ENCODE measurements at places on chromosomes 16 and 17.

- no peak for DNase-seq
These were observed 10.4 kb downstream of the MILR1 start for GRCh38 chr17:64459284-64459747.

- DNase-seq: no peak
These were observed 1253.7 kb upstream of the CDH8 start for GRCh38 chr16:63289834-63290460.

DNA sequence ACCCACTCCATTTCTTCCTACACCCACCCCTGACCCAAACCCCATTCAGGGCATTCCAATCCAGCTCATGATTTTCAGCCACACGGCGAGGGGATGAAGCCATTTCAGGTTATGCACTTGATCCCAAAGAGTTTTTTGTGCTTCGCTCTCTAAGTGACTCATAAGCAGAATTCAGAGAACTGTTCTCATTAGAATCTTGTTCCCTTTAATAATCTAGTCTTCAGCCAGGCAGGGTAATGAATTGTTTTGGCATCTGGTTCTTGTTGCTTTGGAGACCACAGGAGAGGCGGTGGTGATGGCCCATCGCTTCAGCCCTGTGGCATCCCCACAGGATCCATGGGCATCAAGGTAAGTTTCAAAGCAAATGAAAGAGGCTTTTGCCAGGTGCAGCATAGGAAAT lies 4.8 kb upstream of the KRT31 start:
- no peak for DNase-seq

- DNase-seq: no peak
These were observed 25.9 kb downstream of the ABCC12 start for GRCh38 chr16:48129926-48130325.

DNA sequence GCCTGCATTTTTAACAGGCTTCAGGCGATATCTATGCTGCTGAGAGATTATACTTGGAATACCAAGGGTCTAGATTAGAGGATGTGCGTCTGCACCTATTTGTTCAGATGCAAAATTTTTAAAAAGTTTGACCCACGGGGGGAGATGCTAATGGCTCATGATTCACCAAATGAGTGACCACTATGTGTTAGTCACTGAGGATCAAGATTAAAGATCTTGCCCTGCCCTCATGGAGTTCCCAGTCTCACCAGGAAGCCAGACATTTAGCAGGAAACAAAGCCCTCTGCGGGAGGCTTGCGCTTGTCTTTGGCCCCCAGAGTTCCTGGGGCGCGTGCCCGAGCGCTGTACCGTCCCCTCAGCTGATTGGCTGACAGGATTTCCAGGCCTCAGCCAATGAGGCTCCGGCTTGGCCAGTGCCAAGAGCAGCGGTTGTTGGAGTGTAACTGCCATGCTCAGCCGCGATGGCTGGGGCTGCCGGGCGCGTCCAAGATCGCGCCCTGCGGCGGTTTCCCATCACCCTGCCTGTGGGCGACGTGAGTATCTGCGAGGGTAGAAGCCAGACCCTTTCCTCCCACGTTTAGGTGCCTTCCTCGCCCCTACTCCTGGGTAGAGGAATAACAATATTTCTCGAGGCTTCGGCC lies 4.5 kb upstream of the DDX19B start:
- DNase-seq: no peak

- no peak for DNase-seq
These were observed 1.7 kb downstream of the MYH11 start for GRCh38 chr16:15854906-15855703.

DNA sequence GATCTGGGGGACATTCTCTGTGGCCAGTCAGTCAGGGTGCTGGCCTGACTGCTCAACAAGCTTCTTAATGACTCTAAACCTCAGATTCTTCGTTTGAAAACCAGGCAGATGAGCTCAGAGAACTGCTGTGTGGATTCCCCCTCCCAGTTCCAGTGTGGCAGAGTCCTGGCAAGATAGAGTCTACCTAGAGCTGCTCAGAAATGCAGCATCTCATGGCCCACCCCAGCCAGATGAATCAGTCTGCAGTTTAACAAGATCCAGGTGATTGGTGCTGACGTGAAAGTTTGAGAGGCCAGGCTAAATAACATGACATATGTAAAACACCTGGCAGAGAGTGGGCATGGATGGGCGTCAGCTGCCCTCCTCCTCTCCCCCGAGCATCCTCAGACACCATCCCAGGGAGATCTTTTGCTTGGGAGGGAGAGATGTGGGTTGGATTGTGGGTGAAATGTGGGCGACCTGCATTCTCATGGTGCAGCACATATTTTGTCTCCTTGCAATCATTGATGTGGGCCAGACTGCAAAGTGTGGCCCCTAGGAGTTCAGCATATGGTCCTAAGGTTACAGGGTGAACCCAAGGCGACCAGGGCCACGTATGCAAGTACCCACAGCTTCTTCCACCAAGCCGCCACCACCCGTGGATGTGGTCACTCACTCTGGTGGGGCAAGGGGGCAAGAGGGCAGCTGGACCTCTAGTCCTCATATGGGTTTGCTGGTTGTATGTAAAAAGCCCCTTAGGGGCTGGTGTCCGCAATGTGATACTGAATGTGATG lies 19.5 kb downstream of the SOCS3 start:
- DNase-seq: no peak

DNA sequence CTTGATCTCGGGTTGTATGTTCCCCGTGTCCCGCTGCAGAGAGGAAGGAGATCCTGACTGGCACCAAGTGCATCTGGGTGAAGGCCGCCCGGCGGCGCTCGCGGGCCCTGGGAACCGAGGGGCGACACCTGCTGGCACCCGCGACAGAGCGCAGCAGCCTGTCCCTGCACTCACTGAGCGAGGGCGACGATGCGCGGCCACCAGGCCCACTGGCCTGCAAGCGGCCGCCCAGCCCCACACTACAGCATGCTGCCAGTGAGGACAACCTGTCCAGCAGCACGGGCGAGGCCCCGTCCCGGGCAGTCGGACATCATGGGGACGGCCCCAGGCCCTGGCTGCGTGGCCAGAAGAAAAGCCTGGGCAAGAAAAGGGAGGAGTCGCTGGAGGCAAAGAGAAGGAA lies 7.5 kb downstream of the BTBD17 start:
- DNase-seq: peak; percentile 57

- DNase-seq: no peak
These were observed 171.1 kb downstream of the ABCC12 start for GRCh38 chr16:47984669-47985068.

DNA sequence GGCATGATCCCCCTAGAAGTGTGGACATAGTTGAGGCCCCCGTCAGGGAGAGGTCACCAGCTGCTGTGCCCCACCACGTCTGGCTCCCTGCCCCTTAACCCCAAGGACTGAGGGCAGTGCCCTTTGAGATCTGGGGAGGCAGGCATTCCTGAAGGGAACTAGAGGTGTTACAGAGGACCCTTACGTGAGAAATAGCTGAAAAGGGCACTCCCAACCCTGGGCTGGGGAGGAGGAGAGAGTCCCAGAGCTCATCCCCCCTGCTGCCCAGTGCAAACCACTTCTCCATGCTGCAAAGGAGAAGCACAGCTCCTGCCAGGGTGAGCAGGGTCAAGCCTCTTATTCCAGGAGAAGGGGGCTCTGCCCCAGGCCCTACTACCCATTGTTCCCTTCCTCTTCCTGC lies 10.3 kb upstream of the MINK1 start:
- no peak for DNase-seq

DNA sequence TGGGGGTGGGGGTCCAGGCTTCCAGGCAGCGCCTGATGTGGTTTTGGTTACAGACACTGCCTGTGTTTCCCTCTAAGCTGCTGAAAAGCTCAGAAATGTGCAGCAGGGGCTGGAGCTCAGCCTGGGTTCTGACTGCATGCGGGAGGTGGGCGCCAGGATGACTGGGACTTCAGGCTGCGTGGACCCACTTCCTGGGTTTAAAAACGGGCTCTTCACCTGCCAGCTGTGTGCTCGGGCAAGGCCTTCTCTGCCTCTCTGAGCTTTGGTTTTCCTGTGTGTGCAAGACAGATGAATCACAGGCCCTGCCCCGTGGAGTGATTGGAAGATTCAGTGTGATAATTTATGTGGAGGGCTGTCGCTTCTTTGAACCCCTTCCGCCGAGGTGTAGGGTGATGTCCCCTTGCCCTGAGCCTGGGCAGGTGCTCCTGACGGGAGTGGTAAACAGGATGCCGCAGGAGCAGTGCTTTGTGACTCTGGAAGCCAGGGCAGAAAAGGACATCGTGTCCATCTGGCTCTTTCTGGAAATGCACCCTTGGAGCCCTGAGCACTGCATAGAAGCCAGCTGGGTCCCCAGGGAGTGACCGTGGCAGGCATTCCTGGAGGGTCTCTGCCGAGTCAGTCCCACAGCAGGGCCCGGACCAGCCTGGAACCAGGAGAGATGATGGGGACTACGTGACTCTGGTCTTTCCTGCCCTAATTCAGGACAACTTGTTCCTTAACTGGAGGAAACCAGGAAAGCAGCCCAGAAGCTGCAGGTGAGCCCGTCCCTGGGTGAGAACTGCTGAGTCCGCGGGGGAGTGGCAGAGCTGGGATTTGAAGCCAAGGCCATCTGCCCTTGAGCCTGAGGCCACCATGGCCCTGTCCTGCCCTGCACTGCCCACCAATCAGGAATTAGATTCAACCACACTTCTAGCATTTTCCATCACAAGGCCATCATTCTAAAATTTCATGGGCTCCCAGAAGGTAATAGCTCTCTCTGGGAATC lies 28.5 kb upstream of the SLC7A5 start:
- DNase-seq: peak; percentile 81

- no peak for DNase-seq
These were observed 39.8 kb downstream of the ABAT start for GRCh38 chr16:8714174-8714573.

GRCh38 chr17:2749784-2750181 lies 331 bp upstream of the CCDC92B start:
- DNase-seq: peak; percentile 77

DNA sequence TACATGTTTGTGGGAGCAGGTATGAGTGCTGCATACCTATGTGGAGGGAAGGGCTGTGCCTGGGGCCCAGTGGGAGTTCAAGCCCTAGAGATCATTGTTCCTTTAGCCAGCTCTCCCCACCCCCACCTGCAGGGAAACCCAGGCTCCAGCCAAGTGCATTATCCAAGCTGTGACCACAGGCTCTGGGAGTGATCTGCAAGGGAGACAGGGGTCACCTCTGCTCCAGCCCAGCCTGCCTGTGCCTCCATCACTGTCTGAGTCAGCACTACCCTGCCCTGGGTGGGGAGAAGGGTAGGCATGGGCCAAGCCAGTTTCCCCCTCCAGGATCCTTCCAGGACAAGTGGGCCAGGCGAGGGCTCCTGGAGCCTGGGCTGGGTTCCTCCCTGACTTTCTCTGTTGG lies 32.1 kb upstream of the SBK1 start:
- DNase-seq: no peak

GRCh38 chr17:31645351-31645750 lies 213.7 kb downstream of the COPRS start:
- DNase-seq: no peak

DNA sequence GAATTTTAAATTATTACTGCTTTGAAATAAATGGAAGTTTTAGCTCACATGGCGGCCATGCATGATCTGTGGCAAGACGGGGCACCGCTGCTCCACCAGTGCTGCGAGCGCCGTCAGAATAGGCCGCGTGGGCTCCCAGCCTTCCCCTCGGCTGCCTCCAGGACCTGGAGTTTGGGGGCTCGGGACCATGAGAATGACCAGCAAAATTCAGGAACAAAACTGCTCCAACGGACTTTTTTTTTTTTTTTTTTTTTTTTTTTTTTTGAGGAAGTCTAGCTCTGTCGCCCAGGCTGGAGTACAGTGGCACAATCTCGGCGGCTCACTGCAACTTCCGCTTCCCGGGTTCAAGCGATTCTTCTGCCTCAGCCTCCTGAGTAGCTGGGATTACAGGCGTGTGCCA lies 38.3 kb upstream of the AKAP1 start:
- no peak for DNase-seq

- no peak for DNase-seq
These were observed 2.4 kb downstream of the C1QL1 start for GRCh38 chr17:44965481-44966234.

GRCh38 chr16:85503679-85504231 lies 109.4 kb upstream of the GSE1 start:
- no peak for DNase-seq

- no peak for DNase-seq
These were observed 134.0 kb downstream of the IRX3 start for GRCh38 chr16:54152362-54153239.

GRCh38 chr17:31754239-31754945 lies 104.7 kb downstream of the COPRS start:
- no peak for DNase-seq

DNA sequence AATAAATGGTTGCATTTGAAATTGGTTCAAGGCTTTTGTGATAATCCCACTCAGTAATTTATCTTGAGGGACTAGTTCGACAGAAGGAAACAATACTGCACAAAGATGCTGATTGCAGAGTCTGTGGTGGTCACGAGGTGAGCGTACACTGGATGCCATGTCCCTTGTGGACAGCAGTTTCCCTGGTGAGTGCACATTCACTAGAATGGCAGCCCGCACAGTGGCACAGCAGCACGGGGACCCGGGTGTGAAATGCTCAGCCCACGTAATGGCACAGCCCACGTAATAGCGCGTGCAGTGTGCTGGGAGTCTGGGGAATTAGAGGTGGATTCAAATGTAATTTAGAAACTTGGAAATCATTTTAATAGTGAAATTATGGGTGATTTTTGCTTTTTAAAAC lies 154.0 kb downstream of the LGALS9B start:
- DNase-seq: no peak

DNA sequence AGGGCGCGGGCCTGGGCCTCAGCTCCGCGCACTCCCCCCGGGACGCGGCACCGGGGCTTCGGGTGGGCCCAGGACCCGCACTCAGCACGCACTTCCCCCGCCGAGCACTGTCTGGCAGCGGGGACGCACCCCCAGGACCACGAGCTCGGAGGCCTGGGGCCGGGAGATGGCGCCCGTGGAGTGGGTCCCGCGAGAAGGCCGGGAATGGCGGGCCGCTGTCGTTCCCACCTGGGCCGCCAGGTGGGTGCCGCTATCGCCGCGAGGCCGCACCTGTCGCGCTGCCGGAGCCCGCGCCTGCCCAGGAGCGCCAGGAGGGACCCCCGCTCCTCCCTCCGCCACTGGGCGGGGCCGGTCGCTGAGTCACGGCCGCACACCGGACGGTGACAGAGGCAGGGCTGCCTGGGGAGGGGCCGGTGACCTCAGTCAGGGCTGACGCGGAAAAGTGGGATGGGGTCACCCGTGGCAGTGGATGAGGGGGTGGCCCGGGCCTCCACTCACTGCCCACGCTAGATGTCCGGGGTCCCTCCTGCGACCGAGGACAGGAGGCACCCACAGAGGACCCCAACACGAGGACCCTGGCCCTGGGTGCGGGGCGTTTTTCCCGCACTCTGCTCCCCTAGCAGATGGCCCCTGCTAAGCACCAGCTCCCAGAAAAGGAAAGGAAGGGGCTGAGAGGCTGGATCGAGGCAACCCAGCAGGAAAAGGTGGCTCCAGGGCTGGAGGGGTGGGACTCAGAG lies 6.9 kb upstream of the ACTG1 start:
- DNase-seq: peak; percentile 82
